ENCODE measurements at places on chromosomes 3 and 15. TPM values are rescaled to one million over a fixed set of nuclear protein-coding genes. Genes with fewer than 3 reads are reported as not detected.

Gene APPL1
- 43.3 TPM for total RNA-seq

Gene NR2E3
- total RNA-seq: 0.38 TPM

Gene AGBL1
- total RNA-seq: not detected

Gene C3orf70
- total RNA-seq: 1.9 TPM

Gene PLCD1
- 29.0 TPM for total RNA-seq

Gene TNFAIP8L3
- total RNA-seq: 17.8 TPM

Gene SLC12A1
- under 0.01 TPM for total RNA-seq

Gene PDZRN3
- total RNA-seq: 32.7 TPM

Gene UPK1B
- total RNA-seq: 0.19 TPM

Gene SAMMSON
- total RNA-seq: 0.28 TPM

Gene PLSCR5
- not detected for total RNA-seq

Gene SLC6A1
- under 0.01 TPM for total RNA-seq

Gene CATSPER2
- 0.96 TPM for total RNA-seq

Gene SHC4
- 6.5 TPM for total RNA-seq

Gene MRAS
- 25.9 TPM for total RNA-seq

Gene CLASP2
- total RNA-seq: 56.2 TPM

Gene C2CD4A
- 0.28 TPM for total RNA-seq

Data from regular cardiac myocyte (primary cell).